RPMI7951 (cell line): ENCODE measurements at places on chromosomes 5 and 9. TPM values are rescaled to one million over a fixed set of nuclear protein-coding genes. Genes with fewer than 3 reads are reported as not detected.

Gene FAM78A
- 0.24 and 2.0 TPM in 2 replicates for total RNA-seq

Gene GAPT
- total RNA-seq = not detected in 2 replicates

Gene GFM2
- total RNA-seq = 33.8 and 34.2 TPM in 2 replicates

Gene PHYHD1
- total RNA-seq = 1.7 and 1.8 TPM in 2 replicates

Gene IL5
- total RNA-seq = not detected in 2 replicates

Gene C5orf52
- total RNA-seq = not detected in 2 replicates

Gene GARIN3
- total RNA-seq = not detected in 2 replicates

Gene SPINK4
- not detected in 2 replicates for total RNA-seq

Gene FGF10
- total RNA-seq = not detected in 2 replicates

Gene ZNF618
- 2.7 and 2.9 TPM in 2 replicates for total RNA-seq

Gene DPP7
- total RNA-seq = 30.8 and 37.5 TPM in 2 replicates

Gene CSF1R
- 2.5 and 4.3 TPM in 2 replicates for total RNA-seq

Gene IFNA21
- total RNA-seq = not detected in 2 replicates

Gene FAM169A
- total RNA-seq = 0.36 and 0.39 TPM in 2 replicates

Gene STARD4
- total RNA-seq = 57.8 and 71.3 TPM in 2 replicates

Gene PTTG1
- 1,242 and 1,282 TPM in 2 replicates for total RNA-seq

Gene PTGES
- total RNA-seq = 0.59 and 0.96 TPM in 2 replicates

Gene IL4
- not detected in 2 replicates for total RNA-seq

Gene CFAP77
- 0.29 TPM in 1 of 2 replicates, not detected in the other for total RNA-seq

Gene WHRN
- 1.4 and 1.7 TPM in 2 replicates for total RNA-seq

Gene PDE8B
- not detected in 2 replicates for total RNA-seq

Gene NUTM2F
- not detected in 2 replicates for total RNA-seq

Gene PCDHA7
- total RNA-seq = 0.88 and 1.1 TPM in 2 replicates
